ENCODE measurements at places on chromosomes 11 and 22.

- no peak for DNase-seq
Measured at GRCh38 chr11:45933131-45933831, 10.8 kb downstream of the LARGE2 start.

- DNase-seq, result no peak
Measured at GRCh38 chr11:446891-447290, 3.2 kb upstream of the PTDSS2 start.

- DNase-seq, result no peak
Measured at GRCh38 chr11:123653827-123654565, 428 bp downstream of the SCN3B start.

DNA sequence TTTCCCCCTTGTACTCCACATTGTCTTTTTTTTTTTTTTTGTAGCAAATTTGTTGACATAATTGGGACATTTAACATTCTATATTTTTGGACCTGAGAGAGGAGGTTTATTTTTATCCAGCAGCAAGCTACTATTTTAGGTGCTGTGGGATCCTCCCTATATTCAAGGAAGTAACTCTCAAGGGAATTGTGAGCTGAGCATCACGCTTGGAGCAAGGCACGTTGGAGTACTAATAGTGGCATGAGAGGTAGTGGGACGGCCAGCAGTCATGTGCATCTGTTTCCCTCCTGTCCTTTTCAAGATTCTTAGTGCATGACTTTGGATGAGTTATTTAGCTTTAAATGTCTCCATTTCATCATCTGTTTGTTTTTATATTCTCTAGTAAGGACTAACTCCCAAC is 52.3 kb downstream of the EXT2 start:
- no peak for DNase-seq

DNA sequence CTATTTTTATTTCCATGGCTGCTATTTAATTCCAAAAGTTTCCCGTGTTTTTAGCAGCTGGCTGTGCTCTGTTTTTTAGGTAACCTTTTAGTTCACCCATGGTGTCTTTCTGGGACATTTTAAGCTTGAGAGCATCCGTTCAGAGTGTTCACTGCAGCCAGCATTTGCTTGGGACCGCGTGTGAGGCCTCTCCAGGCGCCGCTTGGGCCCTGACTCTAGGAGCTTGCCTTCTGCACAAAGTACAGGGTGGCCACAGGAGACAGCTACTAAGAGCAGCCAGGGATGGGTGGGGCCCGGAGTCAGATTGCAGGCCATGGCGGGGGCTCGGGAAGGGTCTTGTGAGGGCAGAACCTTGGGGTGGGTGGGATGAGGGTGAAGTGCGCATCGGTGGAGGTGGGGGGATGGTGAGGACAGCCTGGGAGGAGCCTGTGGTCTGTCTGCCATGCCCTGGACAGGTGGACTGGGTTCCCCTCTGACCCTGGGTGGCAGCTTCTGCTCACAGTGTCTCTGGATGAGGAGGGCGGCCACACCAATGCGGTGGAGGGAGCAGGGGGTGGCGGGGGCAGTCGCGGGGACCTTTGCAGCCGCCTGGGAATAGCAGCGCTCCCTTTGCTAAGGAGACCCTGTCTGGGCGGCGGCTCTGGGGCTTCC is 288.1 kb downstream of the TBC1D22A start:
- no peak for DNase-seq

- DNase-seq, result no peak
Measured at GRCh38 chr22:35138521-35138920, 72.6 kb downstream of the ISX start.

- no peak for DNase-seq
Measured at GRCh38 chr22:26170795-26171580, 1.7 kb downstream of the SEZ6L start.

DNA sequence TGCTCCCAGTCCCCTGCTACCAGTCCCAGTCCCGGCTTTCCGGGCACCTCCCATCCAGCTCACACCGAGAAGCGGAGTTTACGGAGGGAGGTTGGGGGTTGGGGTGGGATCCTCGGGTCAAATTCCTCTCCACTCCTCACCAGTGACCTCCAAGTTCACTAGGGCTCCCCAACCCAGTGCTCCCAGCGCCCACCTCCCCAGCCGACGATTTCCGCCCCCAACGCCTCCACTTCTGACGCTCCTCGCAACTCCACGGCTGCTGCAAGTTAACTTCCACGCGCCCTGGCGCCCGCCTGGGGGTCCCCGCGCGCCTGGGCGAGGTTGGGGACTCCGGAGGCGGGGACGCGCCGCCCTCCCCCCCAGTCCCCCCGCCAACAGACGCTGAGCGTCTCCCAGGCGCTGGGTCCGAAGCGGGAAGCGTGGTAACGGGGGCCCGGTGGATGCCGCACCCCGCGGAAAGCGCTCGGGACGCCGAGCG is 526 bp downstream of the TPST2 start:
- DNase-seq, result no peak

- no peak for DNase-seq
Measured at GRCh38 chr11:115081972-115082371, 403.6 kb downstream of the NXPE2 start.

DNA sequence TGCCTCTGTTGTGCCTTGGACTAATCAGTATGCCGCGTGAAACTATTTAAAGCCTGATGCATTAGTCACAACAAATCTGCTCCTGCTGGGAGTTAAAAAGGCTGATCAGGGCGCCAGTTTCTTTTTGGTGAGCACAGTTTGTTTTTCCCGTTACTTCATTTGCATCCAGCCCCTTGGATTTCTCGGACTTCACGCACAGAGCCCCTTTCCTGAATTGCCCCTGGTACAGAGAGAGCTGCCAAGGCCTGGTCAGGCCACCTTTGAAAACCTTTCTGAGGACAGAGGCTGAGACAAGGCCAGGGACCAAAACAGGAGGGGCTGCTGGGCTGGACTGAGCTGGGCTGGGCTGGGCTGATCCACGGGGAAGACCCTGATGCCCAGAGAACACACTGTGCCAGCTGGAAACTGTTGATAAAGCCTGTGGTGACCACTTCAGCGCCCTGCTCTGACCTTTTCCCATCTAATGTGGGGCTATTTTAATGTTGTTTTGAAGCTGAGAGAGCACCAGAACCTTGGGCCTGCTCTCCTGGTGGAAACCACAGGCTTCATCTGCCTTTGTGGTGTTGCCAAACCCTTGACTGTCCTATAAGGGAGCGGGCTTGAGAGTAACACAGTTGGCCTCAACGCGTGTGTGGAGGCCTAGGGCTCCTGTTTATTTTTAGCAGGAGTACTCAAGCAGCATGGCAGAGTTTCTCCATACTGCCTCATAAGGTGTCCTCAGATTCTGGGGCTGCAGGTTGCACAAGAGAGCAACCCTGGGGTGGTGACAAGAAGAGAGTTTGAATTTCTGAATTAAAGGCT is 44.2 kb downstream of the NAV2 start:
- DNase-seq, result no peak

DNA sequence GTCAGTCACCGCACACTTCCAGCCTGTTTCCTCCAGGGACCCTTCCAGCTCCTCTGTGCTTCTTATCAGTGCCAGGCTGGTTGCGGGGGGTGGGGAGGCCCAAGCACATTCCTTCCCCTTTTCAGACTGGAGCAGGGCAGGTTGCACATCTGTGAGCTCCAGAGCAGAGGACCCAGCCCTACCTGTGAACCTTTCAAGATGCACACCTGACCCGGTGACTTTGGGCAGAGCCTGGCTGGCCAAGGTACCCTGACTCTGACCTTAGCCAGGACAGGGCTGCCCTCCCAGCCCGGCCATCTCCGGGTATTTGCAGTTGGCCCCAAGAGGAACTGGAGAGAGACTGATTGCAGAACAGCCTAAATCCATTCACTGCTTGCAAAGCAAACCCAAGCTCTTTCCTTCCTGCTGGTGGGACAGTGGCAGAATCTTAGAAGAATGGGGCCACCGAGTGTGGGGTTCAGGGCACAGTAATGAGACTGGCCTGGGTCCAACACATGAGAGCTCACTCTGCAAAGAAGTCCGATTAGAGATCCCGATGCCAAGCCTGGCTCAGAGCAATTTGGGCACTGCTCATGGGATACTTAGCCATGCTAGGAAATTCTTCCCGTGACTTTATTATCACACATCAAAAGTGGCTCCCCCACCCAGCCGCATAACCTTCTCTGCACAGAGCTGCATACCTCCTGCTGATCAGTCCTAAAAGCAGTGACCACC is 64.7 kb upstream of the CCND1 start:
- DNase-seq, result no peak

DNA sequence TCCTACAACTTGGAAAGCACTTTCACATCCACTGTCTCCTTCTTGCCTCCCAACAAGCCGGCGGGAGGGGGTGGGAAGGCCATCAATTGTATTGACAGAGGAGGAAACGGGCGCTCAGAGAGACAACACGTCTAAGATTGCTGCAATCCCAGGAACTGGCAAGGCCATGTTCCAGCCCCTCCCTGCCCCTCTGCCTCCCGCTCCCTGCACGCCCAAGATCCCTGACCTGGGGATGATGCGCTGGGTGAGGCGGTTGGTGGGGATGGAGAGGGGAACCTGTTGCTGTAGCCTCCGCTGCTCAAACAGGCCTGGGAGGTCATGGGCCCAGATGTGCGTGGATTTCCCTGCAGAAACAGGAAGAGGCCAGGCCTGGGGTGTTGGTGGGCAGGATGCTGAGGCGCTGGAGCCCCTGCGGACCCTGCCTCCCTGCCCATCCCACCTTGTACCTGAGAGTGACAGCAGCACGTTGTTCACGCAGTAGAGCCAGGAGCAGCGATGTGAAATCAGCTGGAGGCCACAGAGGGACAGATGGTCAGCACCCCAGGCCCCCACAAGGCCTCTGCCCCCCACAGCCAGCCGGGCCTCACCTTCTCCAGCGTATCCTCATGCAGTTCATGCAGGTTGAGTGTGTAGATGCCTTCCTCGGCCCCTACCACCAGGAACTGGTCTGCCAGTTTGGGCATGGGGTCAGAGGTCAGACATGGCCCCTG is 6.8 kb downstream of the MAP4K2 start:
- DNase-seq, result no peak

DNA sequence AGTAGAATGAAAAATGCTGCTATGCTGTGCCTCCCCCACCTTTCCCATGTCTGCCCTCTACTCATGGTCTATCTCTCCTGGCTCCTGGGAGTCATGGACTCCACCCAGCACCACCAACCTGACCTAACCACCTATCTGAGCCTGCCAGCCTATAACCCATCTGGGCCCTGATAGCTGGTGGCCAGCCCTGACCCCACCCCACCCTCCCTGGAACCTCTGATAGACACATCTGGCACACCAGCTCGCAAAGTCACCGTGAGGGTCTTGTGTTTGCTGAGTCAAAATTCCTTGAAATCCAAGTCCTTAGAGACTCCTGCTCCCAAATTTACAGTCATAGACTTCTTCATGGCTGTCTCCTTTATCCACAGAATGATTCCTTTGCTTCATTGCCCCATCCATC is 14.9 kb upstream of the HBE1 start:
- no peak for DNase-seq

GRCh38 chr22:37167981-37168647 is 18.4 kb upstream of the IL2RB start:
- no peak for DNase-seq

DNA sequence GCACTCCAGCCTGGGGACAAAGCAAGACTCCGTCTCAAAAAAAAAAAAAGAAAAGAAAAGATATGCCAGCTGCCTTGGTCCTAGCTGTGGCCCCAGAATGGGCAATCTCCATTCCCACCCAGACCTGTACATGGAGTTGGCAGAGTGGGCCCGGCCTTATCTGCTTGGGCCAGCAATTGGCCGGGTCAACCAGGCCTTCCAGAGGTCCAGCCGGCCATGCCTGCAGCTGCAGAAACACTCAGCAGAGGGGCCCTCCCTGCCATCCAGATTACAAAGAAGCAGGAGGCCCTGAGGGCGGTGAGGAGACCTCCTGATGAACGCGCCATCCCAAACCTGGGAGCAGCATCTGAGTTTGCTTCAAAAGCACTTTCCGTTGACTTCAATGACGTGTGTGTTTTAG is 26.9 kb upstream of the ARFGAP3 start:
- no peak for DNase-seq

- DNase-seq, result no peak
Measured at GRCh38 chr22:17043521-17043920, 35.5 kb upstream of the GAB4 start.

DNA sequence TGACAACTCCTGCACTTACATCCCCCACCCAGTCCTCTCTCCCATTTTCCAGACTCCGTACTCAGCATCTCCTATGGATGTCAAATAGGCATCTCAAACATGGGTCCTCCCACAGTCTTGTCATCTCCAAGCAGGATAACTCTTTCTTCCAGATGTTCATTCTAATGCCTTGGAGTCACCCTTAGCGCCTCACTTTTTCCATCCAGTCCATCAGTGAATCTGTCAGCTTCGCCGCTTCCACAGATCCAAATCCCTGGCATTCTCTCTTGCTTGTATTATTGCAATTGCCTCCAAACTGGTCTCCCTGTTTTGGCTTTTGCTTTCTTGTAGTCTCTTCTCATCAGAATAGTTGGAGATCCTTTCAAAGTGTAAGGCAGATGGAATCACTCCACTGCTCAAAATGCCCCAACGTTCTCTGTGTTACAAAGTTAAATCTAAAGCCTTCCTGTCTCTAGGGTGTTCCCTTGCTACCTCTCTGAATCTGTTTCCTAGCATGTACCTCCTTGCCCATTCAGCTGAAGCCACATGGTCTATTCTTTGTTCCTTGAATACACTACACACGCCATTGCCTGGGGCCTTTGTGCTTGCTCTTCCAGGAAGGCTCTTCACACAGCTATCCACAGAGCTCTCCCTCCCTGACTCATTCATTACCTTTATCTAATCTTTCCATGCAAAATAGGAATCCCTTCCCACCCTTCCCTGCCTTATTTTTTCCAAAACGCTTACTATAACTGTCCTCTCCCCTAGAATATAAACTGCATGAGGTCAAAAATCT is 64.8 kb downstream of the UBASH3B start:
- DNase-seq, result no peak

DNA sequence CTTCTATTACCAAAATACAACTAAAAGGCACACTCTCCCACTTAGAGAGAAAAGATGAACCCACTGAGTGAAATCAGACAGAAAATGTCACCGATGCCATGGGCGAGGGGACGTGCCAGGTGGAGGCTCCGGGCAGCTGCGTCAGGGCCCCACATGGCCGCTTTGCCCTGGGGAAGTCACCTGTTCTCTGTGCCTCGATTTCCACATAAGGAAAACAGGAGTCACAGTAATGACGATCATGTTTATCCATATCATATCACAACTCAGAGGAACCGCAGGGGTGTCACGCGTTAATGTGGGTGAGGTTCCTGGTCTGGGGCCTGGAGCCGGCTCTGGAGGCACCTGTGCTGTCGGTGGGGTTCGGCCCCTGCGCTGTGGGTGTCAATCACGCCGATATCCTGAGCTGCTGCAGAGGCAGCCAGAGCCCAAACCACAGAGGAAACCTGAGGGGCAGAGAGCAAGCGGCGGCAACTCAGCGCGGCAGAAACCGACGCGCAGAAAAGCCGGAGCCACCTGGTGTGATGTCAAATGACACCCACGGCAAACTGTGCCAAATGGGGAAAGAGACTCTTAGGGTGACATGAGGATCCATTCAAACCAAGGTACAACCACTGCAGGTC is 243.7 kb downstream of the BRD1 start:
- no peak for DNase-seq

DNA sequence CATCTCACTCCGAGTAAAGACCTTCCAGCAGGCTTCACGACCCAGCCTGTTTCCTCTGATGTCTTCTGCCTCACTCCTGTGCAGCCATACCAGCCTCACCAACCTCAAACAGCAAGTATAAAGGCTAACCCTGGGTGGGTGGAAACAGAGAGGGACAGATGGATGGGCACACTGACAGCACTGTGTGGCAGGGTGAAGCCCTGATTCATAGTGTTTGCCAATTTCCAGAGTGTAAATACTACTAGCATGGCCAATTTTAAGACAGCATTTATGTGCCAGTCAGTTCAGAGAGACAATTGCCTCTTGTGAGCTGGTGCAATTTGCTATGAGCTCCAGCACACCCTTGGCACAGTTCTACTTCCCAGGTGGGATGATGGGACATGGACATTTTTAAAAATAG is 21.5 kb downstream of the TST start:
- DNase-seq, result no peak
